ENCODE measurements at places on chromosomes 12 and 14.

DNA sequence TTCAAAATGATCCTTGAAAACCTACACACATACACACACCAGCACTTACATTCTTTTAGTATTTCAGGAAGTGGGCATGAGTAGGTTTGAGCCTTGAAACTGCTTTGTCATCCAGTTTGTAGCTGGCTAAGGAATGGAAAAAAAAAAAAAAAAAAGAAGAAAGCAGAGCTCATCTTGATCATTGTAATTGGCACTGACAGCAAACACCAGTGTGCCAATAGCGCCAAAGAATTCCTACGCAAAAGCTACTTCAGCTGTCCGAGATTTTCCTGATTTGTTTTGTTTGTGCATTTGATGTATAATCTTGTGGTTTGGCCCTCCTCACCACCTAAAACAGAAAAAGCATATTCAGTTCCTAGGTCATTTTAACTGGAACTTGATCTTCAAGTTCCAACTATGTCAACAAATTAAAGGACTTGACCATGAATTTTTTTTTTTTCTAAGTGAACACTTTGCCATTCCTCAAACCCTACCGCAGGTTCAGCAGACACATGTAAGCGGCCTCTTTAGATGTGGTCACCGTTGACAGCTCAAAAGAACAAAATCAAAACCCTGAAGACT lies 57.3 kb downstream of the FLRT2 start:
- no peak for DNase-seq

DNA sequence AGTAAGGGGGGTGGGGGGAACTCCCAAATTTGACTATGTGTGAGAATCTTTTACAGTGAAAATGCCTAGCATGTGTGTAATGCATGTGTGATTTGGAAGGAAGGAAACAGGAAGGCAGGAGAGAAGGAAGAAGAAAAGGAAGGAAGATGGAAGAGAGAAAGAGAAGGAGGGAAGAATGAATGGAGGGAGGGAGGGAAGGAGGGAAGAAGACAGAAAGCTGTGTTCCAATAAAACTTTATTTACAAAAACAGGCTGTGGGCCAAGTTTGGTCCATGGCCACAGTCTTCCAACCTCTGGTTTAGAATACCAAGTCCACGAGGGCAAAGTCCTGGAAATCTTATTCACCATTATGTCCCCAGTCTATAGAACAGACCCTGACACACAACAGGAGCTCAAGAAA lies 278.9 kb downstream of the KSR2 start:
- DNase-seq = no peak

DNA sequence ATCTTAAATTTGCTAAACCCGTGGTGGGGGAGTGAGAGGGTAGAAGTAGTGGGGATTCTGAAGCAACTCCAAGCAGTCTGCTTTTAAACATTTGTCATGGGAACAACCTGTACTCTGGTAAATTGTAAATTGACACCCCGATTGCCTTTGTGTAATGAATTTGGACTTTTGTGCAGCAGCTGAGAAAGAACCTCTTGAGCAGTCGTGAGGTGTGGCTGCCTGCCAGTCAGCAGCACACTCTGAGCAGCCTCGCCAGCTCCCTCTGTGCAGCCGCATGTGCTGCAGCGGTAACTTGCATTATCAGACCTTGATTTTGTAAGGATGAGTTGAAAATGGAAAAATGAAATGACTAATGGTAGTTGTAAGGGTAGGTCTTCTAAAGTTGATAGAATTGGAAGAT lies 74.3 kb downstream of the SUSD6 start:
- DNase-seq = no peak

GRCh38 chr12:20492251-20492760 lies 124.0 kb downstream of the PDE3A start:
- DNase-seq = no peak

DNA sequence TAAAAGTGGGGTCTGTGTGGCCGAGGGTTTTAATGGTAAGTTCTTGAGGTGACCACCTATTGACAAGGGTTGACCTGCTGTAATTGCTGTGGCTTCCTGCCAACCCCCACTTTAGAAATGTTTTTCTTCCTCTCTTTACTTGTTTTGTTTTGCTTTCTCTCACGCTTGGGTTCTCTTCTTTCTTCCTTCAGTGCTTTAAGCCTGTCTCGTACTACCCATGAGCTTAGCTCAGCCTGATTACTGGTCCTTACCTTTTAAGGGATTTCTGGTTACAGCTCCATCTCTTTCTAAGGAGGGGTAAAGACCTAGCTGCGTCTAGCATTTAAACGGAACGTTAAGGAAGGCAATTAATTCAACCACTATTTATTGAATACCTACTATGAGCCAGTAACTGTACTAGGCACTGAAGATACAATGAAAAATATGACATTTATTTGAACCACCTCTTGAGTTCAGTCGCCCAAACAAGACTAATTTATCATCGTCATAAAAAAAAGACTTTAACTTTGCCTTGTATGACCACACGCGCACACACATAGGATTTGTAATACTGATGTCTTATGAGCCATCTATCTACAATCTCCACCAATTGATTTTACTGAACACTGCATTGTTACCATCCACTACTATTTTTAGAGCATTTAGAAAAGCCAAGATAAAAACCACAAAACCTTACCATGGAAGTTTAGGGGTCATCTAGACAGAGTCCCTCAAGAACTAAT lies 888 bp upstream of the PPP1R12A start:
- DNase-seq = no peak

GRCh38 chr14:101030586-101030985 lies 127.1 kb upstream of the RTL1 start:
- DNase-seq = no peak

DNA sequence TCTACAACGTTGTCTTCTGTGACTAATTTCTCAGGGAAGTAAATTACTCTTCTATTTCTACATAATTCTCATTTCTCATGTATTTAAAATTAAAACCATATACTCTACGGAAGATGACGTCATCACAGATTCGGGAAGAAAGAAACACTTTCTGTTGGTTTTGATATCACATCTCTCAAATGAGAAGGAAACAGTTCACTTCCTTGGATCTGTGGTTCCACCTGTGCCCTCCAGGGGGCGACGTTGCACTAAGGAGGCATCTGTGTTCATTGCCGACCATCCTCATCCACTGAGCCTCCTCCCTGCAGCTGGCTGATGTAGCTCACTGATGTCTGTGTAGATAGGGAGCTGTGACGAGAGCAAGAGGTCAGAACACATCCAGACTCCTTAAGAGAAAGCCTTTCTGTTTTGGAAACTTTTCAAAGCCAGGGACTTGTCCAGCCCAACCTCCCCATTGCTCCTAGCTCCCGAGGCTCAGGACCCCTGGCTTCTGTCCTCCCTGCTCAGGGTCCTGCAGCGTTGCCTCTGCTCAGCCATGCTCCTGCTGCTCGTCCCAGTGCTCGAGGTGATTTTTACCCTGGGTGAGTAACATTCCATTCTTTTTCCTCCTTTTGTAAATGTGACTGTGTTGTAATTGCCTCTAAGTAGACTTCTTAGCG lies 172.7 kb upstream of the OR4E1 start:
- peak; percentile 52 for DNase-seq
